ENCODE measurements at places on chromosomes 4 and X.

DNA sequence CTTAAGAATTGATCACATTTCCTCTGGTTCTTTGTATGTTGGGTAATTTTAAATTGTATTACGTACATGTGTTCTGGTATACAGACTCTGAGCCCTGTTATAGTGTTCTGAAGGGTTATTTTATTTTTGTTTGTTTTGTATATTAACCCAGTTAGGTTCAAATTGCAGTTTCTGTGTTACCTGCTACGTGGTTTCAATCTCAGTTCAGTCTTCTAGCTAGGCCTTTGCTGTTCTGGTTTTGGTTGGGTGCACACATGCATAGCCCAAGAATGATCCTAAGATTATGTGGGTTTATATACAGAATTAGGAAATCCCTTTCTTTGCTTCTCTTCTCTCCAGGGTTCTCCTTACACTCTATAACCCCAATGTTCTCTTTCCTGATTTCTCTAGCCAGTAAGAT is 161.0 kb downstream of the PPP1R2C start:
- no peak for DNase-seq

GRCh38 chrX:103293118-103293517 is 16.6 kb upstream of the TCEAL5 start:
- DNase-seq: no peak

GRCh38 chrX:20059467-20060128 is 57.1 kb downstream of the MAP7D2 start:
- no peak for DNase-seq

DNA sequence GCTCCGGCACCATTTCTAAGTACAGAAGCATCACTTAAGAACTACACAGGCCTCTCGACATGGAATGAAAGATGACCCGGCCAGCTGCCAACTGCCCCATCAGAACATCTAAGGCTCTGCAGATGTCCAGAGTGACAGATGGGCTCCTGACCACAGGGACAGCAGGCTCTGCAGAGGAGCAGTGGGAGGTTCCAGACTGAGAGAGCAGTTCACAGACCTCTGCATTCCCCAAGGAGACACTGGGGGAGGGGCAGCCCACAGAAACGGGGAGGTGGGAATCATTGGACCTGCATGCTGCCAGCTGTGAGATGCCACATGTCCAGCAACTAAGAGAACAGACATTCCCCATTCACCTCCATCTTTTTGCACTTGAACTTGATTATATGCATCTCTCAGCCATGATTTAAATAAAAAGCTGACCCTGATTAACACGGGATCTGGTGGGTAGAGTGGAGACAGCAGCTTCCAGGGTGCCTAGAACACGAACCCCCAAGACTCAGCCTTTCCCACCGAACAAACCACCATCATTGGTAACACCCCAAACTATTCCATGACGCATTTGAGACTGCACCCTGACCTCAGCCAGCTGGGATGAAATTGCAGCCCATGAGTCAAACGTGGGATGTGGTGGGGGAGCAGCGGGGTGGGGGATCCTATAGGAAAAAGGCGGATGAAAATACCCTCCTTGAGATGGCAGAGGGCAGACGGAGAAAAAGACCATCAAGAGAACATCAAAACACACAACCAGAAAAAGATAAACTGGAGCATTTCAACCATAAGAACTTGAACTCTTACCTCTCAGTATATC is 47.2 kb downstream of the AFAP1 start:
- DNase-seq: peak; percentile 38

DNA sequence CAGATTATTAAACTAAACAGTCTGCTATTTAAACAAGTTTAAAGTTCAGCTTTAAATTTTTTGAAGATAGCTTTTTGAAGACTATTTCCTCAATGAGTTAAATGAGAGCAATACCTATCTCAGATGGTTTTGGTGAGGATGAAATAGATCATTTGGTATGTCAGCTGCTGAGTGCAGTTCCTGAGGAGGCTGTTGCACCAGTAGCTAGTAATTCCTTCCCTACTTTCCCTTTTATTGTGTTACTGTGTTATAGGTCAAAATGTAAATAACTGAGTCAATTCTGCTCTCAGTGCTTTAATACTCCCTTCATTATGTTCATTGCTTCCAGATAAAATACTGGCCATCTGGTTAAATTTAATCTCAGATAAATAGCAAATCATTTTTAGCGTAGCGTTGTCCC is 48.6 kb downstream of the BMPR1B start:
- DNase-seq: no peak

- no peak for DNase-seq
Measured at GRCh38 chr4:113869743-113870375, 108.3 kb upstream of the CAMK2D start.

GRCh38 chrX:154739952-154740465 is 10.9 kb downstream of the GAB3 start:
- no peak for DNase-seq

GRCh38 chrX:2503591-2504500 is 3.1 kb upstream of the DHRSX start:
- no peak for DNase-seq

DNA sequence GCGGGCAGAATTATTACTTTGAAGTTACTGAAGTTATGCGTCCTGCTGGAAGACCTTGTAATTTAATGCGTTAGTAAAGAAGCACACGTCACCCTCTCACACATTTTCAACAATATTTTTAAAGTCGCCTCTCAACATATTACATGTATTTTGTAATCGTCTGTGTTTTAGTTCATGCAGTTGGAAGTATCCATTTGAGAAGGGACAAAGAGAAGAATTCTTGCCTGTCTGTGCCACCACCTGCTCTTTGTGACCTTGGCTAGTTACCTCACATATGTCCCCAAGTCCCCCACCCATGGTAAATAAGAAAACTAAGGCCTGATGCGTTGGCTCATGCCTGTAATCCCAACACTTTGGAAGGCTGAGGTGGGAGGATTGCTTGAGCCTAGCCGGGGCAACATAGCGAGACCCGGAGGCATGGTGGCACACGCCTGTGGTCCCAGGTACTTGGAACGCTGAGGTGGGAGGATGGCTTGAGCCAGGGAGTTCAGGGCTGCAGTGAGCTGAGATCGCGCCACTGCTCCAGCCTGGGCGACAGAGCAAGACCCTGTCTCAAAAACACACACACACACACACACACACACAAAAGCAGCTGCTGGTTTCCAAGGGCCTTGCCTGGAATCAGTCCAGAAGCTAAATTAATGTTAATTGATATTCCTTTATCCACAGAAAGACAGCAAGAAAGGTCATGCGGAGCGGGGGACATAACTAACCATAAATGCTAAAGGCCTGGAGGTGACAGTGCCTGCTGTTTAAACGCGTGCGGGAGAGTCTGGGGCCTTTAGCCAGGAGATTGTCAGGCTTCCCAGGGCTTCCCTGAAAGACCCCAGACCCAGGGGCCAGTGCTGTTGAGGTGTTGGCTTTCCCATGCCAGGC is 811 bp downstream of the TMEM187 start:
- DNase-seq: no peak

GRCh38 chr4:3708611-3709010 is 57.6 kb upstream of the ADRA2C start:
- DNase-seq: no peak

- no peak for DNase-seq
Measured at GRCh38 chrX:103170216-103170615, 44.7 kb upstream of the BEX4 start.

GRCh38 chr4:126087101-126087500 is 772.3 kb downstream of the FAT4 start:
- DNase-seq: no peak

GRCh38 chr4:110196871-110197528 is 1.4 kb downstream of the ELOVL6 start:
- DNase-seq: no peak

DNA sequence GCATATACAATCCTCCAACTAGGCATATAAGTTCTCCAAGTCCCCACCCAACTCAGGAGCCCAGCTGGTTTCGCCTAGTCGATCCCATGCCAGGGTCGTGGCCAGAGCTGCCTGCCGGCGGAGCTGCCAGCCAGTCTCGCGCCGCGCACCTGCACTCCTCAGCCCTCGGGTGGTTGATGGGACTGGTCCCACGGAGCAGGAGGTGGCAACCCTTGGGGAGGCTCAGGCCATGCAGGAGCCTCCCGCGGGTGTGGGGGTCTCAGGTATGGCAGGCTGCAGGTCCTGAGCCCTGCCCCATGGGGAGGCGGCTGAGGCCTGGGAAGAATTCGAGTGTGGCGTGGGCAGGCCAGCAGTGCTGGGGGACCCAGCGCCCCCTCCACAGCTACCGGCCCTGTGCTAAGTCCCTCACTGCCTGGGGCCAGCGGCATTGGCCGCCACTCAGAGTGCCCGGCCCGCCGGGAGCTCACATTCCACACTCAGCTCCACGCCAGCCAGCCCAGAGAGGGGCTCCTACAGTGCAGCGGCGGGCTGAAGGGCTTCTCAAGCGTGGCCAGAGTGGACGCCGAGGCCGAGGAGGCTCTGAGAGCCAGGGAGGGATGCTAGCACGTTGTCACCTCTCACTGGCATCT is 1086.4 kb upstream of the PCDH10 start:
- DNase-seq: no peak

GRCh38 chr4:134935320-134935719 is 733.7 kb upstream of the PABPC4L start:
- DNase-seq: no peak

GRCh38 chrX:10045327-10046000 is 78.3 kb downstream of the CLDN34 start:
- peak; percentile 60 for DNase-seq

GRCh38 chrX:100407784-100408712 is 2.0 kb downstream of the PCDH19 start:
- DNase-seq: no peak

DNA sequence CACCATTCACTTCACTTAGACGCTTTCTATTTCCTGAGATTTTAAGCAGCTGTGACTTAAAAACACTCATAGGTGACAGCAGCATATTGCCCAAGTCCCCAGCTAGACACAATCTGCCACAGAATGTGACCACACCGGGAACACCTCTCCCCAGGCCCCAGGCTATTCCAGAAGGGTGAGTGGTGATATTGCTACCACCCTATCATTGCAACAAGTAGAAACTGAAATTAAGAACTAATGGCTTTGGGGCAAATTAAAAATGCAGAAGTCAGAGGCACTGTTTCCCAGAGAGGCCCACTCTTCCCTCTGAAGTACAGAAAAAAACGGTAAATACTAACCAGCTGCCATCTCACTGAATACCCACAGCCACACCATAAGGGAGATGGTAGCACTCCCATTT is 35.0 kb downstream of the QDPR start:
- no peak for DNase-seq

DNA sequence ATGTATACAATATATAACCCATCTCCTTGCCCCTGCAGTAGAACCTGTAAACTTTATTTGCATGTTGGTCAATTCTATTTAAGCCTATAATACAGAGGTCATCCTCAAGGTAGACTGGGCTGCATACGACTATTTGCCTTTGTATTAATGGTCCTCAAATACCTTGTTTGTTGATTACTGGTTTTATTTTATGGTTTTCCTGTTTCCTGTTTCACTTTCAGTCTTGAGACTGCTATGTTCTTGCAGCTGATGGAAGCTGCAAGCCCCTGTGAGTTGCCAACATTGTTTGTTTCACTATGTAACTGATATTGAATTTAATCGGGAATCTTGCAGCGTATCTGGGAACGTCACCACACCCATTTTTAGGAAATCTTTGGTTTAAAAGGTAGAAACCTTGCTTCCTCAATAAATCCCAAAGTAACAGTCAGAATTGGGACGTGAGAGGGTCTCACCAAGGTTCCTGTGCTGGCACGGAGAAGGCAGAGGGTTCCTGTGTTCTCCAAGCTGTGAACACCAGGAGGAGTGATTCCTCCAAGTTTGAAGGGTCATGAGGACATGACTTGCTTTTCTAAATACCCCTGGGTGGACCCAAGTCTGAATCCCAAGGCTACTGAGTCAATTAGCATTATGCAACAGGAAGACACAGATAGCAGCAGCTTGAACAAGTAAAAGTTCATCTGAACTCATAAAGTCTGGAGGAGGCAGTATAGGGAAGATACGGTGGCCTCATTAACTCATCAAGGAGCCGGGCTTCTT is 110.6 kb upstream of the PNPLA4 start:
- no peak for DNase-seq

DNA sequence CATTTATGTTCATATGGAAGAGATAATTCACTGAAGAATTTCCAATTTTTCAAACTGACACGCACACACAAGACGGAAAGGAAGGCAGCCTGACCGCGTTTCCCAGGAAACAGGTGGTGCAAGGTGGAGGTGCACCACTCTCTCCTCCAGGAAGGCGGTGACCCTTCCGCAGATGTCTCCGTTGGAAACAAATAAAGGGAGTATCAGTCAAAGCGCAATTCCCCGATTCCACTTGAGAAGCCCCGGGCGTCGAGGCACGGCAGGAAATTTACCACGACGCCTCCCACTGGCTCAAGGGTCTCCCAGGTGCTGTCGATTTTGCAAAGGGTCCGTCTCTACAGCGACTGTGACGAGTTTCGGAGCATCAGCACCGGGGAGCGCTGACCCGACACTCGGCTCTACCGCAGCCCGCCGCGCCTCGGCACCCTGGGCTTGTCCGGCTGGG is 770 bp upstream of the TIGD2 start:
- DNase-seq: no peak

- no peak for DNase-seq
Measured at GRCh38 chr4:116055857-116056827, 942.7 kb upstream of the NDST4 start.

DNA sequence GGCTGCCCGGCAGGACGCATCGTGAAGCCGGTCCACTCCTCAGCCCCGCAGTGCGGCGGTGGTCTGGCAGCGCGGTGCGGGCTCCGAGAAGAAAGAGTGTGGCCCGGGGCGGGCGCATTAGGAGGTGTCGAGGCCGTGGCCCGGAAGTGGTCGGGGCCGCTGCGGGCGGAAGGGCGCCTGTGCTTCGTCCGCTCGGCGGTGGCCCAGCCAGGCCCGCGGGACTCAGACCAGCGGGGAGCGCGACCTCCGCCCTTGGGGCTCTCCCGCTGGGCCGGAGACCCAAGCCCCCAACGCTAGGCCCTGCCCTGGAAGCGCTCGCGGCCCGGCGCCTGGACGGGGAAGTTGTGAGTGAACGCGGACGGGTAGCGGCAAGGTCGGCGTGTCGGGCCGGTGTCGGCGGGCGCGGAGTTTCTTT is 60.0 kb downstream of the HS3ST1 start:
- no peak for DNase-seq

DNA sequence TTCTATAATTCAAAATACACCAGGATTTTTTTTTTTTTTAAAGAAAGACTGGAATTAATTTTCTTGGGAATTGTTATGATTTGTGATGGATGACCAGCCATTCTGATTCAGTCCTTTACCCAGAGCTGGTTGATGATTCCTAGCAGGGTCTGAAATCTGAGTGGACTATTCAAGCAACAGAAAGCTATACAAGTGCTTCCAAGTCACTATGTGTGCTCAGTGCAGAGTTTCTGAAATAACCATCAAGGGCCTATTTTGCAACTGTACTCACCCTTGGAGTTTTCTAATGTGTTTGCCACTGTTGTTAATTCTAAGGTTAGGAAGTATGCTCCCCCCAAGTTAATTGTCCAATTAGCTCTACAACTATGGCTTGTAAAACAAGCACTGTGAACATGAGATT is 137.7 kb upstream of the RAPGEF2 start:
- no peak for DNase-seq
